ENCODE measurements at places on chromosomes 12 and 14.

GRCh38 chr14:91466192-91466591 lies 43.9 kb downstream of the PPP4R3A start:
- no peak for DNase-seq

GRCh38 chr12:126042286-126042685 lies 977.1 kb downstream of the AACS start:
- no peak for DNase-seq

GRCh38 chr14:71645656-71646055 lies 286.6 kb upstream of the RGS6 start:
- no peak for DNase-seq

DNA sequence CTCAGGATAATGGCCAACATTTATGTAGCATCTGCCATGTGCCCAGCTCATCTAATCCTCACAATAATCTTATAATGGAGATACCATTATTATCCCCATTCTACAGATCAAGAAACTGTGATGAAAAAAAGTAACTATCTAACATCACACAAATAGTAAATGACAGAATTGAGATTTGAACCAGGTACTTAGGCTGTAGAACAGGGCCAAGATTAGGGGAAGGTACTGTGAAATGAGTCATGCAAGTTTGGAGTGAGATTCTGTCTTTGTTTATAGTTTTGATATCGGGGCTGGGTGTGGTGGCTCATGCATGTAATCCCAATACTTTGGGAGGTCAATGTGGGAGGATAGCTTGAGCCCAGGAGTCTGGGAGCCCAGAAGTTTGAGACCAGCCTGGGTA lies 1.3 kb upstream of the GNPTAB start:
- no peak for DNase-seq

GRCh38 chr14:65239143-65239937 lies 137.0 kb upstream of the MAX start:
- DNase-seq = no peak
